Activated CD4-positive, alpha-beta T cell treated with anti-CD3 and anti-CD28 coated beads for 48 hours (primary cell): ENCODE measurements at places on chromosomes 7 and 10.

- DNase-seq: no peak
Measured at GRCh38 chr10:104457543-104457828, 103.9 kb downstream of the CFAP58 start.

- DNase-seq: no peak
Measured at GRCh38 chr10:129915526-129916378, 48.3 kb downstream of the EBF3 start.

DNA sequence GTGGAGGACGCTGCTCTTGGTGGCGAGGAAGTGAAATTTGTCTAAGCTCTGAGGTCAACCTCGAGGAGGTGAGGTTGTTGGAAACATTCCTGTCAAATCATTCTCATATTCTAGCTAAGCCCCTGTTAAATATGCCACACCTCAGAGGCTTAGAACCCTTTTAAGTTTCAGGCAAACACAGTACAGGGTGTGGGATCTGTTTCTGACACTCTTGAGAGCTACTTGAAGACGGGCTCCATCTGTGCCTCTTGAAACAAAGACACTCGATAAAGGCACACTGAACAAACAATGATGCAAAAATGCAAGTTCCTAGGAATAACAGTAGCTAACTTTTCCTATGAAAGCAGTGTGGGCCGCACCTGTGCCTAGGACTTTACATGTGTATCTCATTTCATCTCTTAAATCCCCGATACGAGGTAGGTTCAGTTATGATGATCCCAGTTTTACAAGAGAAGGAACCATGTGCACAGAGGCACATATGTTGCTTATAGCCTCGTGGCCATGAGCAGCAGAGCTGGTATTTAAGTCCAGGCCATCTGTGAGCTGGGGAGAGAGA is 299.2 kb downstream of the CCDC3 start:
- DNase-seq: no peak

DNA sequence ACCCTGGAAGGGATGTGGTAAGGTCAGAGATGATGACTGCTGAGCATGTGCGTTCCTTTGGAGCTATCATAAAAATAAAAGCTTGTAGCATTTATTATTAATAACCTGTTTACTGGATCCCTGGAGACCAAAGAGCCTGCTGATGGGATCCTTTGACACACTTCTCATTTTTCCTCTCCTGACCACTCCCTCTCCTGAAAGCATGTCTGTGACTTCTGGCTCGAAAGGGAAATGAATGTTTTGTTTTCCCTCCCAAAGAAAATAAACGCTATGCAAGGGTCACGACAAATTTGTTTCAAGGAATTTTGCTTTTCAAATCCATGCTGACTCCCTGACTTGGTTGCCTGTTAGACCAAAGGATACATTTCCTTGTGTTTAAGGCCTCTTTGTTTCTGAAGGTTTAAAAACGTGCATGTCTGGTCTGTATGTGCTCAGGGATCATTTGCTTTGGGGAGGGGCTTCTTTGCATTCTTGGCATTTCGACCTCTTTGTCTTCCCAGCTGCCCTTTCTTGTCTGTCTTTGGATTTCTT is 185.1 kb upstream of the AGK start:
- no peak for DNase-seq
